ENCODE measurements at places on chromosomes 11 and 22.
A peak's percentile ranks its signal among the peaks of the same experiment; 100 is the strongest.

DNA sequence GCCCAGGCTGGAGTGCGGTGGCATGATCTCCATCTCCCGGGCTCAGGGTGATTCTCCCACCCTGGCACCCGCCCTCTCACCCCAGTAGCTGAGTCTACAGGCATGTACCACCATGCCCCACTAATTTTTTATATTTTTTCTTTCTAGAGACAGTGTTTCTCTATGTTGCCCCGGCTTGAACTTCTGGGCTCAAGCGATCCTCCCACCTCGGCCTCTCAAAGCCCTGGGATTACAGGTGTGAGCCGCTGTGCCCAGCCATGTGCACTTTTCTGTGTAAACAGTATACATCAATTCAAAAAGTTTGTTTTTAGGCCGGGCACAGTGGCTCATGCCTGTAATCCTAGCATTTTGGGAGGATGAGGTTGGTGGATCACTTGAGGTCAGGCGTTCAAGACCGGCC lies 14.7 kb downstream of the GRIK4 start:
- no peak for DNase-seq

GRCh38 chr11:124892146-124892545 lies 5.5 kb downstream of the ROBO4 start:
- DNase-seq: no peak

DNA sequence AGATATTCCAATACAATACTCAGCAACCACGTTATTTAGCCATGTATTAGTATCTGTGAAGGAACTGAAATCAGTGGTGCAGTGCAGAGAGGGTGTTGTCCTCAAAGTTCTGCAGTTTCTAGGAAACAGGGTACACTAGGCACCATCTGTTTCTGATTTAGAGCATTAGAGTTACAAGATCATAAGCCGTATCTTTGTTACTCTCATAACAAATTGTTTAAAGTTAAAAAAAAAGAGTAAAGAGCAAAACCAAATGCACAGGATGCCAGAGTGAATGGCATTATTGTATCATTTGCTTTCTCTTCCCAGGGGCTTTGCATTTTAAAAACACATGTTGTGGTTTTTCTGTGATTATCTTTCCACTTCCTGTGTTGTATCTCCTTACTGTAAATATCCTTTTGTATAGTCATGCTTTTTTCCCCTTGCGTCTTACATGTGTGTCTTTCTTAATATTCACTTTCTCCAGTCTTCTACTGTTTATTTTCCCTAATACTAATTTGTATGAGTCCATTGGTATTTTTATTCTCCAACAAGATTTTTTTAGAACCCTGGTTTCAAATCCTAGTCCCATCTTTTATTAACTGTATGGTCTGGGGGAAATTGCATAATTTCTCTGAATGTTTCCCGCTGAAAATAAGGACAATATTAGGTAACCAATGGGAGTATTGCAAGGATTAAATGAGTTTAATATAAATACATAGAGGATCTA lies 15.2 kb upstream of the NUP160 start:
- no peak for DNase-seq

- DNase-seq: no peak
Measured at GRCh38 chr11:121456816-121457431, 4.2 kb upstream of the SORL1-AS1 start.

- no peak for DNase-seq
Measured at GRCh38 chr11:95266751-95267374, 35.9 kb upstream of the SESN3 start.

DNA sequence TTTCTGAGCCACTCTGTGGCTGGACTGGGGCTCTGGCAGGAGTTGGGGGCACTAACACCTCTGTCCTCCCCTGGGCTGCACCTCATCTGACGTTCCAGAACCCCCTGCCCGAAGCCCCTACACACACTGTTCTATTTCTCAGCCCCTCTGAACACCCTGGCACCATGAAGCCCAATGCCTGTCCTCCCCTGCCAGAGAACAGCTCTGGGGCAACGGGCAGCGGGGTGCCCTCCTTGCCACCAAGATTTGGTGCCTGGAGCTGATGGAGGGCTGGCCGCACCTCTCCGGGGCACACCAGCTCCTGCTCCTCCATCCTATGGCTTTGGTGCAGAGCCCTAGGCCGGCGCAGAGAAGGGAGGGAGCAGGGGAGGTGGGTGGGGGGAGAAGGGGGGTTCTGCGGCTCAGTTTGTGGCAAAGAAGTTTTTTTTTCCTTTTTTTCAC lies 16.3 kb downstream of the DUSP8 start:
- DNase-seq: no peak

DNA sequence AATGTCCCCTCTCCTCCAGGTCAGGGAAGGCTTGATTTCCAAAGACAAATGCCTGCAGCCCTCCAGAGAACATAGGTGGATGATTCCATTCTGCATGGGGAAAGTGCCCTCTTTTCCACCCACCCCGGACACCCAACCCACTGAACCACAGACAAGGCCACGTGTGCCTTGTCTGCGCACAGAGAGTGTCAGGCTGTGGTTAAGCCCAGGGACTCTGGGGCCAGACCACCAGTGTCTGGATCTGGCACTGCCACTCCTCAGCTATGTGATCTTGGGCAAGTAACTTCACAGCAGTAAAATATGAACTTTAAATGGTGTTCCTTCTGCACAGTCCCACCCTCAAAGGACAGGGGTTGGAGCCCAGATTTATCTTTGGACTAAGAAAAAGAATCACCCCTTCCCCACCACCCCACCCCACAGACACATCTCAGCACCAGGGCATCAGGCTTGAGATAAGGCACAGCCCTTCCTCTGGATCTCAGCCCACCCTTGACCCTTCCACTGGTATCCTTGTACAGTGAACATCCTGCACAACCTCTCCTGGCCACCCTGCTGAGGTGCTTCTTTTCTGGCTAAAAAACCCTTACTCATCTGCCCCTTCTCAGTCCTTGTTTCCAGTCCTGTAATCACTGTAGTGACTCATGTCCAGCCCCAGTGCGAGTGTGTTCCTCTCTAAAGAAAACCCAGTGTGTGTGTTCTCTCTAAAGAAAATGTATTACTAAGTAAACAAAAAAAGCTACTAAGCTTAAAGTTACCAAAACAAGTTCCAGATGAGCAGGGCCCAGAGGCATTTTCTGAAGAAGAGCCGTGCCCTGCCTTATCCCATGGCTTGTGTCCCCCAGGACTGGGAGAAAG lies 1.9 kb upstream of the PTGDR2 start:
- no peak for DNase-seq

DNA sequence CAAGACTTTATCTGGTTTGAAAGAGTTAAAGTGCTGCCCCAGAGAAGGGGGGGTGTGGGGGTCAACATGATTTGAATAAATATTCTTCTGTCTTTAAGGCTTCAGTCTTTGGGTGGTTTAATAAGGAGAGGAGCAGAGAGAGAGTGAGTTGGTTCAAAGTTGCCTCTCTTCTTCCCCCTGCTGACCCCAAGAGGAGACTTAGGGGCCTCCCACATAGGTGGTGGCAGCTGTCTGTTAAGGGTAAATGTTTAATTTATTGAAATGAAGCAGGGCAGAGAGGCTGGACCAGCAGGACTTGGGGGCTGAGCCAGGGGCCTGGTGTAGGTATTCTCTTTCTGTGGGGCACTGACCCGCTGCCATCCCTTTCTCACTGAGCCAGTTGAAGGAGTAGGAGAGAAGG lies 5.5 kb downstream of the POU2F3 start:
- DNase-seq: no peak

GRCh38 chr11:86696004-86696403 lies 23.6 kb upstream of the ME3 start:
- DNase-seq: peak; percentile 27

GRCh38 chr11:58963551-58964104 lies 24.3 kb downstream of the GLYATL1 start:
- no peak for DNase-seq

DNA sequence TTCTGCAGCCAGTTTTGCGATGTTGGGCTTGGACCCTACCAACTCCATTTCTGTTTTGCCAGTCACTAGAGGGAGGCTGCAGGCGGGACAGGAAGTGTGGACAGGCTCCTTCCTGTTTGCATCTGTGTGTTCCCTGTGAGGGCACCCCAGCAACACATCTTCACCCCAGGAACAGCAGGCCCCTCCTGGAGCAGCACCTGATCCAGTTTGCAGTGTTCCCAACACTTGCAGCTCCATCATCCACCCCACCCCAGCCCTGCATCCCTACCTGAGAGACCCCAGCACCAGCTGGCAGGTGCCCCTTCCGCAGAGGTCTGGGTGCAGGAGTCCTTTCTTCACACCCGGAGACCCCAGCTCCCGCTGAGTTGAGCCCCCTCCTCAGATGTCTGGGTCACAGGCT lies 7.4 kb upstream of the VSIG10L2 start:
- DNase-seq: no peak

- DNase-seq: peak; percentile 27
Measured at GRCh38 chr11:110529043-110529442, 99.3 kb downstream of the FDX1 start.

- no peak for DNase-seq
Measured at GRCh38 chr11:2445746-2446551, 1.1 kb downstream of the KCNQ1 start.

- no peak for DNase-seq
Measured at GRCh38 chr11:73267122-73267846, 4.9 kb upstream of the P2RY6 start.

- DNase-seq: no peak
Measured at GRCh38 chr11:74468058-74468457, 709 bp upstream of the KCNE3 start.

GRCh38 chr11:94725097-94725496 lies 43.1 kb upstream of the AMOTL1 start:
- DNase-seq: no peak

DNA sequence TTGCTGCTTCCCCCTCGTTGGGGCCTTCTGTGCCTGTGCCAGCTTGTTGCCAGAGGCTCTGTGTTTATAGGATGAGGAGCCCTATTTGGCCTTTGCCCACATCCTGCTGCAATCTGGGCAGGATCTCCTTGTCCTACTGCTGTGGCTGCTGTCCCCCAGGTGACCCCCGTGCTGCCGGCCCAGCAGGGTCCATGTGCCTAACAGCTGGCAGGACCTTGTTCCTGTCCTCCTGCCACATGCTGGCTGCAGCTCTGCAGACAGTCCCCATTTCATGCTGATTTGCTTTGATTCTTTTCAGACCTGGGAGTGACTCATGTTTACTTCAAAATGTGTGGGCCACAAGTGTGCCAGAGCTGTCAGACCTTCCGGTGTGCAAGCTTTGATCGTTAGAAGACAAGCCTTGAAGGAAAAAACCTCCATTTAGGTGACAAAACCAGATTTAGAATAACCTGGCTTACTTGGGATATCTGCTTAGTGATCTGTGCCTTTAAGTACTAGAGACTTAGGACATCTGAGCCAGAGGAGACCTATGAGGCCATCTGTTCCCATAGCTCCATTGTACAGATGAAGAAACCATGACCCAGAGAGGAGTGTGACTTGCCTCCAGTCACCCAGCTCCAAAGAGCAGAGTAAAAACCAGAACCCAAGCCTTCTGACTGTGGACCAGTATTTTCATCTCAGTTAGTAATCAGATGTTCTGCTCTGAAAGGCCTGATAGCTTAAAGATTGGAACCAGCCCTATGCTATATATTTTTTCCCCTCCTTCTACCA lies 11.1 kb downstream of the NAV2 start:
- DNase-seq: peak; percentile 36

- DNase-seq: no peak
Measured at GRCh38 chr11:67387069-67387468, 4.7 kb upstream of the RAD9A start.

GRCh38 chr11:106785913-106786650 lies 232.2 kb downstream of the GUCY1A2 start:
- DNase-seq: no peak

- no peak for DNase-seq
Measured at GRCh38 chr11:130279989-130280388, 34.7 kb downstream of the ZBTB44 start.

- DNase-seq: no peak
Measured at GRCh38 chr22:48346911-48347310, 1480.8 kb downstream of the BRD1 start.

DNA sequence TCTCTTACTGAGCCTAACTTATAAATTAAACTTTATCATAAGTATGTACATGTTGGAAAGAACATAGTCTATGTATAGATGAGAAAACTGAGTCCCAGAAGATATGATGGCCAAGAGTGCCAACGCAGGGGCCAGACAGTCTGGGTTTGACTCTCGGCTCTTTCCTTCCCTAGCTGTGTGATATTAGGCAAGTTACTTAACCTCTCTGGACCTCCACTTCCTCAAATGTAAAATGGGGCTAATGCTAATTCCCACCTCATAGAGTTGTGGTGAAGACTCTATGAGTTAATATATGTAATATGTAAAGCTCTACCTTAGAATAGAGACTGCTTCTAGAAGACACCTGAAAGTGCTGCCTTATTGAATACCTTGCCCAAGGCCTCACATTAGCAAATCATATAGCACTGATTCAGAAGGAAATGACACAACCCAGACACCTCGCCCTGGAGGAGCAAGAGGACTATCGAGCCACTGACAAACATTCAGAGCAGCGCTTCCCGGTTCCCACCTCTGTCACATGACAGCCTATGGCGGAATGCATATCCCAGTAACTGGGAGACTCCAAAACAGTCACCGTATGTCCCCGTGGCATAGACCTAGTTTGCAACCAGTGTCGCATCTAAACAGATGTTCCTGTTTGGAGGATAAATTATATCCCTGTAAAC lies 11.3 kb upstream of the CCDC86 start:
- no peak for DNase-seq

GRCh38 chr22:22553735-22554586 lies 5.1 kb downstream of the PRAME start:
- DNase-seq: no peak

GRCh38 chr11:105220121-105220520 lies 80.6 kb upstream of the CARD18 start:
- no peak for DNase-seq

GRCh38 chr11:16587670-16588069 lies 150.8 kb upstream of the C11orf58 start:
- DNase-seq: no peak

- DNase-seq: no peak
Measured at GRCh38 chr11:64870176-64870892, 8.1 kb downstream of the EHD1 start.

GRCh38 chr11:133966921-133967598 lies 10.3 kb upstream of the IGSF9B start:
- no peak for DNase-seq

DNA sequence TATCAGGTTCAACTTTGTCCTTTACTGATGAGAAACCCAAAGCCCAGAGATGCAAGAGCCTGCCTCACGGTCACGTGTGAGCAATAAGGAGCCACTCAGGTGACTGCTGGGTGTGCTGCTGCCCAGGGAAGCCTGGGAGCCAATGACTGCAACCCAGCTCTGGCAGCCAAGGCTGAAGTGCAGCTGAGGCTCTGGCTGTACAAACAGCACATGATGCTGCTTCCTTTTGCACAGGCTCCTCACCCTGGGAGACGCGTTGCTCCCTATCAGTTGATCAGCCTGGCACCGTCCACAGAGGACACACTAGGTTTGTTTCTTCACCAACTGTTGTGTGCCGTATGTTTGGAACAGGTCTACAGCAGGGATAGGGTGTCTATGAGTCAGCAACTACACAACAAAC lies 168.7 kb downstream of the EFCAB6 start:
- no peak for DNase-seq
